NCI-H526 (cell line): ENCODE measurements at places on chromosomes 5 and 9.
A peak's percentile ranks its signal among the peaks of the same experiment; 100 is the strongest.

- no peak for DNase-seq
These were observed 5.7 kb upstream of the SMU1 start for GRCh38 chr9:33082128-33082527.

DNA sequence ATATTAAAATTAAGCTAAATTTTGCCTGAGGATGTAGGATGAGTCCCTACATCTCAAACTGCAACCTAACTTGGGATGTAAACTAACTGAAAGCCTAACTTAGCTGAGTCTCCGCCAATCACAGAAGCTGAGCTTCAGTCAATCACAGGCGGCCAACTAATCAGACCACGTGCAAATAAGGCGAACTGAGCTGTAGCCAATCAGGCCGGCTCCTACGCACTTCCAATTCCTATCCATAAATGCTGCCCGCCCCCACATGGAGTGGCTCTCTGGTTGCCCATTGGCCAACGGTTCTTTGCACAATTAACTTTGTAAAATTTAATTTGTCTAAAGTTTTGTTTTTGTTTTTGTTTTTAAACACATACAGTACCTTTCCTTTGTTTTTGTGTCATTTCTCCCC, 13.9 kb upstream of the GPX8 start:
- no peak for DNase-seq

DNA sequence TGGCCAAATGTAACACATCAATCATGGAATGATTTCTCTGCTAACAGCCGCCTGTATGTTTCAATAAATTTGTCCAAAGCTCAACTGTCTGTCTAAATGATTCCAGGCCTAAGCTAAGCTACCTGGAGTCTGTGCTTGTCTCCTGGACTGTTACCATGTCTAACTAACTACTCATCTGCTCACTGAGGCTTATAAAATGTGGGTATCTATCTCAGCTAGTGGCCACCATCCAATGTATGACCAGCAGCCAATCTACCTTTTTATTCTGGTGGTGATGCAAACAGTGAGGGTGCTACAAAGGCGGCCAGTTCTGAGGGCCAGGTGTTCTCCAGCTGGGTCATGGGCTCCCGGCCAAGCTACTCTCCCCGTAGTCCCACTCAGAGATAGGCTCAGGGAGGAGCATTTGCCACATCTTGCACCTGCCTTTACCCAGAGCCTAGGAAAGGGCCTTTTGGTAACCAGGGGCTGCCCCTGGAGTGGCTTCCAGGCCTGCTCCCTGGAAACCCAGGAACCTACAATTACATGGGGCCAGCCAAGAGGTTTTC, 59.1 kb downstream of the PFDN1 start:
- DNase-seq = no peak

- DNase-seq = peak; percentile 49
These were observed 880.9 kb upstream of the SEMA6A start for GRCh38 chr5:117455236-117456233.

DNA sequence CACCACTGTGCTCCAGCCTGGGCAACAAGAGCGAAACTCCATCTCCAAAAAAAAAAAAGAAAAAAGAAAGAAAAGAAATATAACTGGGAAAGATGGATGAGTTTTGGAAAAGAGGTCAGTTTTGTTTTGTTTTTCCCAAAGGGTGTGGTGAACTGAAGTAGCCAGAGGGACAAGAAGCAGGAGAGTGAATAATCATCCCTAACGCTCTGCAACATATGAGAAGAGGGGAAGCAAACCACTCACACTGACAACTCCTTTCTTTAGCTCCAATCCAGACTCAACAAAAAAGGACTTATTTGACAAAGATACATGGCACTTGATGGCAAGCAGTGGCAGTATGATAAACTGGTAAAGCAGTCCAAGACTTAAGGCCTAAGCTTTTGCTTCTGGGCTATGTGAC, 176.1 kb upstream of the HMHB1 start:
- DNase-seq = no peak

- DNase-seq = no peak
These were observed 30.5 kb downstream of the TLR4 start for GRCh38 chr9:117734523-117735314.

- no peak for DNase-seq
These were observed 243.3 kb upstream of the ANKRD55 start for GRCh38 chr5:56476487-56476856.
